ENCODE measurements at places on chromosomes 2 and 18.

DNA sequence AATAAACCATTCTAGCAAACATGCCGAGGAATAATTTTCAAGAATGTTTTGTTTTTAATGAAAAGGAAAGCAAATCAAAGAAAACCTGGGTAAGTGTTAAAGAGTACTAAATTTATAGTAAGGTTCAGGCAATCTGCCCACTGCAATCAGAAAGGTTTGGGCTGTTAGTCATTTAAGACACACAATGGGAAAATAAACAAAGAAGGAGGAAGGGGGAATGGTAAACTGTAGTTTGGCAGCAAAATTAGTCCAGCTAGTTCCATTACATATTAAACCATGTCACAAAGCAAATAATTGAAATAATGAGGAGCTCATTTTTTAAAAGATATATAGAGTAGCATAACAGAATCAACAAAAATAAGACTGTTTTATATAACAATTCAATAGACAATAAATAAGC, 87.5 kb upstream of the COPS8 start:
- DNase-seq: no peak

- DNase-seq: no peak
Measured at GRCh38 chr2:23681356-23682140, 245.4 kb downstream of the ATAD2B start.

- no peak for DNase-seq
Measured at GRCh38 chr2:175832866-175833265, 169.2 kb downstream of the LNPK start.

- DNase-seq: no peak
Measured at GRCh38 chr2:202592566-202592965, 42.2 kb upstream of the FAM117B start.

GRCh38 chr2:170180031-170180566, 2.2 kb downstream of the MYO3B start:
- DNase-seq: no peak

DNA sequence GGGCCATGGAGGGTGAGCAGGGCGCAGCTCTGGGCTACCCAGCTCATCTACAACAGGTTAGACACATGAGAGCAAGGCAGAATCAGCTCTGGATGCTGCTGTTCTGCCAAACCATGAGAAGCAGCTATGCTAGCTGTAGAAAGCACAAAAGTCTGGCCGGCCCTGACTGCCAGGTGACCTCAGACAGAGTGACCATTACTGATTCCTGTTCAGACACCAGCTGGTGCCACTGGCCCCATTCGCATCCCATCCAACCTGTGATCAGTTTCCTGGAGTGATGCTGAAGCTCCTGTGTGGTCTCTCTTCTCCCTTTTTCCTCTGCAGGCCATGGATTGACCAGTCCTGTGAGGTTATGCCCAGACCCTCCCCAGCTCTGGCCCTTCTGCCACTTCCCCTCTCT, 14.3 kb downstream of the RBMS1 start:
- no peak for DNase-seq

DNA sequence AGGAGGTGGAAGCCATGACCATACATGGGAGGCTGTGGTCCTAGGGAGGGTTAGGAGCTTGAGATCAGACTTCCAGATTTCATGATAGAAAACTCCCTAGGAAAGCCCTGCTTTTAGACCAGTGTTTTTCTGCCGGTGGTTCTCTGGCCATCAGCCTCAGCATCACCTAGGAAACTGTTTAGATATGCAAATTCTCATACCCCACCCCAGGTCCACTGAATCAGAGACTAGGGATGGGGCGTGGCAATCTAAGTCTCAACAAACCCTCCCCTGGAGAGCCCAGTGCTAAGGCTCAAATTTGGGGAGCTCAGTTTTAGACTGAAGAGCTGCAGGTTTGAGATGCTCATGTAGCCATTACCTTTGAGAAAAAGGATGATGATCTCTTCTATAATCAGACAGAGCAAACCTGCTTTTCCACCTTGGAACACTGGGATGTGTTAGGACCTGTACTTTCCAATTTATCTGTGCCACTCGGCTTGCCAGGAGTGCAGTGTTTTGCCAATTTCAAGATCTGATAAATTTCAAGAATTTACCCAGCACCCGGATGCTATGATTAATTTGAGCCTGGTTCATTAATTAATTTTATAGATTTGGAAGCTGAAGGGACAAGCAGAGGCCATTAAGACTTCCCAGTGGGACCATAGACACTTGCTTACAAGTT, 31.5 kb upstream of the LYPD6B start:
- no peak for DNase-seq

DNA sequence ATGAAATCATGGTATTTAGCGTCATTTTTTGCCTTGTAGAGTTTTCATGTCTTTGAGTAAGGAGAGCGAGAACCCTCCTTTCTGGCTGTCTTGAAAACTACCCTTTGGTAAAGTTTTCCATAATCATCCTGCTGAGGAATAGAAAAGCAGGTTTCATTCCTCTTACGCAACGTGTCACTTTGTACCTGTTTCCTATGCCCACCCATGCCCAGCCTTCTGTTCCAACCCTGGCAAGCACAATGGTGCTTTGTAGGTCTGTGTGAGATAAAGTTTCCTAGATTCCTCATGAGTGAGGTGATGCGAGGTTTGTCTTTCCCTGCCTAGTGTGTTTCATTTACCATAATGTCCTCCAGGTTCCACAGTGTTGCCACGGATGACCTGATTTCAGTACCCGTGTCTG, 29.3 kb downstream of the CCDC74A start:
- no peak for DNase-seq

DNA sequence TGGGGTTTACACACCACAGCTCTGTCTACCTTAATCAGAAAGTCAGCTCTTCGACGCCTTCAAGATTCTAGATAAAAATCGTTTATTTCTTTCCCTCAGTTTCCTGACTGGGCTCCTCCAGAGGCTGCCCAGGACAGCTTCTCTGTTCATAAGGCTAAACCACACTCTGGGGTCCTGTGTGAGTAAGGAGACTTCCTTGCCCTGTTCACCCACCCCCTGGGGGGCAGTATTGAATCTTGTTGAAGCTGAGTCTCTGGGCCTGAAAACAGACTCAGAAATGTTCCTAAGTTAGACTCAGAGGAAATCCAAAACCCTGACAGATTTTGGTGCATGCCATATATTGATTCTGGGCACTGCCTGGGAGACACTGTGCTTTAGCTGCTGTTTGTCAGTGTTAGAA, 43.0 kb downstream of the G6PC2 start:
- no peak for DNase-seq

- DNase-seq: no peak
Measured at GRCh38 chr2:236858661-236859060, 227.0 kb upstream of the COPS8 start.

- no peak for DNase-seq
Measured at GRCh38 chr2:22454826-22455485, 930.0 kb upstream of the KLHL29 start.

GRCh38 chr18:27964811-27965210, 212.1 kb downstream of the CDH2 start:
- DNase-seq: peak; percentile 99

DNA sequence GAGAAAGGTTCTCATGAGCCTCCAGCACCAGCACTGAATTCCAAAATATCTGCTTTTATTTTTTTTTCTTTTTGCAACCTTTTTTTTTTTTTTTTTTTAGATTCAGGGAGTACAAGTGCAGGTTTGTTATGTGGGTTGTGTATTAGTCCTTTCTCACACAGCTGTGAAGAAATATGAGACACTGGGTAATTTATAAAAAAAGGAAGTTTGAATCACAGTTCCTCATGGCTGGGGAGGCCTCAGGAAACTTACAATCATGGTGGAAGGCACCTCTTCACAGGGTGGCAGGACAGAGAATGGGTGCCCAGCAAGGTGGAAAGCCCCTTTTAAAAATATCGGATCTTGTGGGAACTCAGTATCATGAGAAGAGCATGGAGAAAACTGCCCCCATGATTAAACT, 7.9 kb upstream of the TMX3 start:
- no peak for DNase-seq

DNA sequence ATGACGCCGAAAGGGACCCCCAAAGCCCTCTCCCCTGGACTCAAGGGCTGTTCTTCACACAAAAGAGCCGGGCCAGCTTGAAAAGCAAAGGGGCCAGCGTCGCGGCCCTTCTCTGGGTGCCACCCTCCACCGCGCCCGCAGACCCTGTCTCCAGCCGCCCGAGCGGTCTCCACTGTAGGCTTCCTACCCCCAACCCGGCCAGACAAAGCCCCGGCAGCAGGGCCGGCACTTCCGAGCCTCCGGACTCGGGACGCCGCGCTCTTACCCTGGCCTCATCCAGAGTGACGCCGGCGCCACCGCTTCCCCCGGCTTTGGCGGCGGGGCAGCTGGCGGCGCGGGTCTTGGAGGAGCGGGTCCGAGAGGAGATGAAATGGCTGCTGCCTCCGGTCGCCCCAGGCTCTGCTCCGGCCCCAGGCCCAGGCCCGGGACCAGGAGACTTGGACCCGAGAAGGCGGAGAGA, 603 bp downstream of the ATAD2B start:
- DNase-seq: no peak

DNA sequence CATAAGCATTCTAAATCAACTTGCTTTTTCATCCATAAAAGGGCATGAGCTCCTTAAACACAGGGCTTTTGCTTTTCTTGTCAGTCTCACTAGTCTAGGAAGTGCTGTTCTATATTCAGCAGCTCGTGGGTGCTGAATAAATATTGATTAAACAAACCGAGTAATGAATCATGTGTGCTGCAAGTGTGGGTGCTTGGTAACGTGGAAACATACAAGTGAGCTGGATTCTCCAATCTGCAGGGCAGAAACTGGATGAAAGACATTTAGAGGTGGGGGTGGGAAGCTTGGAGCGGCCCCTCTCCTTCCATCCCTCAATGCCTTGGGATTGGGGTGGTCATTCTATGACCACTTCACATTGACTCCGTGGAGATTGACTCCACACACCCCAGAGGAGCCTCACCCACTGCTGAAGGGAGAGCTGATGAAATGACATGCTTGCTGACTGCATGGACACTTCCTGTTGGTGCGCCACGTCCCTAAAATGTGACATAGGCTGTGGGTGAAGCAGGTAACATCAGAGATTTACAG, 114.6 kb downstream of the DOCK10 start:
- no peak for DNase-seq

DNA sequence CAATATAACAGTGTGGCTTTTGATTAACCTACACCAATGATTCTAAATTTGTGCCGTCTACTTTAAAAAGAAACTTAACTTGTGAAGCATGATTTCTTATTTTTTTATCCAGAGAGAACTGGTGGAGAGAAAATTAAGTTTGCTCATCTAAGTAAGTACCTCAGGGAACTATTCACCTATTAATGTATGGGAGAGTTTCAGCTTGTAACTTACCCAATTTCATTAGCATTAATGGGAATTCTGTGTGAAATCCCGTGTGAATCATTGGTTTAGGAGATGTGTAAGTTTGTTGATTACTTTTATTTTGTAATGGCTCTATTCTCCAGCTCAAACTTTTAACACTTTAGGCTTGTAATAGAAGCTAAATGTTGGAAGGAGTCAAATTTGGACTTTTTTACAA, 1061.5 kb downstream of the TDRD15 start:
- DNase-seq: no peak

GRCh38 chr18:70553936-70554260, 265.1 kb downstream of the SOCS6 start:
- DNase-seq: no peak

- no peak for DNase-seq
Measured at GRCh38 chr2:99414566-99414965, 75.3 kb downstream of the REV1 start.

- DNase-seq: no peak
Measured at GRCh38 chr2:203908797-203909185, 27.8 kb upstream of the ICOS start.

DNA sequence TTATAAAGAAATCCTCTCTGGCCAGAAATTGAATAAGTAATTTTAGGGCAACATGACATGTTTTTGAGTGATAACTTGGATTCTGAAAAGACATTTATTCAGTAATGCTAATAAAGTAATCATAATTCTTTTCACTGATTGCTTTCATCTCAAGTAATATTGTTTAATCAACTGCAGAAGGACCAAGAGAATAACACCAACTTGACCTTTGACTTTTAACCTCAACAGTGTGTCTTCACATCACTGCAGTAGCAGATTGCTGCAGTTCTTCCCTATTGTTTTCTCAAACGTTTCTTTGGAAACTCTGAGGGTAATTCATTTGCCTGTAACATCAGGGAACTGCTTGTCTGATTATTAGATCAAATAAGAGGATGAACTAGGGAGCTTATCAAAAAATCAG, 104.9 kb upstream of the UPP2 start:
- no peak for DNase-seq

GRCh38 chr18:79498662-79499061, 102.9 kb downstream of the NFATC1 start:
- DNase-seq: no peak

- DNase-seq: peak; percentile 29
Measured at GRCh38 chr2:46776687-46777327, 138.8 kb downstream of the MCFD2 start.

DNA sequence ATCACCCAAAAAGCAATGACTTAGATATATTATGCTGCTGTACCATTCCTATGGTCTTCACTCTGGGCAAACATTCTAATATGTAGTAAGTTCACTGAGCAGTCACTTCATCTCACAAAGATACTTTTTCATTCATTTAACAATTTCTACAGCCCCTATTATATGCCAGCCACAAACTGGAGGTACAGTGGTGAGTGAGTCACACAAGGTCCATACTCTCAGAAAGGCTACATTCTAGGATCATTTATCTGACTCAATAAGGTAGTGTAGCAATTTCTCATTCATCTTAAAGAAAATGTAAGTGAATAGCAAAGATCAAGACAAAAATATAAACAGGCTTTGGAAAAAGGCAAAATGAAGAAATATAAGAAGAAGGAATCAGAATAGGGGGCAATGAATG, 40.5 kb downstream of the NHEJ1 start:
- no peak for DNase-seq

DNA sequence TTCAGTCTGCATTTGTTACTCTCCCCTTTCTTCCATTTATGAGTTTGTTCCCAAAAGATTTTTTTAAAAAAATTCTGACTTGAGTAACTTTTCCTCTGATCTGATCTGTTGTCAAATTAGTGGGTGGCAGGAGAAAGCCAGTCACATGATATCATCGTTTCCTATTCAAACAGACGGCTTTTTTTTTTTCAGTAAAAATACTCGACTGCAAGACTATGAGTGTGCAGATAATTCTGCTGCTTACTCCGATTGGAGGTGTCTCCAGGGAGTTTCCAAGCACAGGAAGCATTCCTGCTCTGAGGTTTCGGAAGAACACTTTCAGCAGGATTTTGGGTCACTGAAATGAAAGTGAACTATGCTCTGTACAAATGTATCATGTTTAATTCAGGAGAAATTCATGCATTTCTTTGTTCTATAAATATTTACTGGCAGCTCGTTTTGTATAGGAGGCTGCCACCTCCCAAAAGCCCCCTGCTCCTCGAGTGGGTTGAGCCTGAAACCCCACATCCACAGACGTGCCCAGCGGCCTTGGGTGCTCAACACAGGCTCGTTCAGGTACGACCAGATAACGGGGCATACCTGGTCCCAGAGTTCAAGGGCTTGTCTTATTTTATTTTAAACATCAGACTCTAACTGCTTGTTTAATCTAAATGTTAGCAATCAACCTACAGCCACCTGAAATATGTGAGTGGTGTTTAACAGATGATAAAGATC, 126.9 kb upstream of the ZNF516 start:
- DNase-seq: no peak

DNA sequence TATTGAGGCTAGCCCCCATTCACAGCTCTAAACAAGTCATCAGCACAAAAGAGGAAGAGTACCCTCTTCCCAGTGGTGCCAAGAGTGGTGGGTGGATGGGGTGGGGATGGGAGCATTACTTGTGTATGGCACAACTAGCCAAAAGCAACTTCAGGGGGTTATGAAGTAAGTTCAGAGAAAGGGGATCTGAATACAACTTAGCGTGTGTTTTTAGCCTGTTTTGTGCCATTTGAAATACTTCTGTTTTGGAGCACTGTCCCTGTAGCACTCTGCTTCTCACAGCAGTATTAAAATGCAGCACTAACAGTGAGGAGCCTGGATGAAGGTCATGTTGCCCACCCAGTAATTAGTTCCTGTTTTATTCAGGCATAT, 113.5 kb downstream of the CRIM1 start:
- DNase-seq: no peak
